ENCODE measurements at places on chromosomes 2 and 18.

DNA sequence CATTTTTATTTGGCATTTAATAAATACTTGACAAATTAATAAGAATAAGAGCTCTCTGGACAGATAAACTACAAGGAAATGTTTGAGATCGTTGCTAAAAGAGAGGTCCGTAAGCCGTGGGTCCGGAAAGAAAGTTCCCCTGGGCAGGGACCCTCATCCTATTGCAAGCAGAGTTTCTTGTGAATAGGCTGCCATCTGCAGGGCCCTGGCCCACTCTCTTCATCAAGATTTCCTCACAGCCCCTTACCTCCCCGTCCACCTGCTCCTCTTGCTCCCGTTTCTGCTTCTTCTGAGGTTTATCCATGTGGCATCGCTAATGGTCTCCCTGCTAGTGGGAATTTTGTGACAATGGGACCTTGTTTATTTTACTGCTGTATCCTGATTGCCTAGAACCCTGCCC is 30.1 kb upstream of the MC5R start:
- no peak for DNase-seq

DNA sequence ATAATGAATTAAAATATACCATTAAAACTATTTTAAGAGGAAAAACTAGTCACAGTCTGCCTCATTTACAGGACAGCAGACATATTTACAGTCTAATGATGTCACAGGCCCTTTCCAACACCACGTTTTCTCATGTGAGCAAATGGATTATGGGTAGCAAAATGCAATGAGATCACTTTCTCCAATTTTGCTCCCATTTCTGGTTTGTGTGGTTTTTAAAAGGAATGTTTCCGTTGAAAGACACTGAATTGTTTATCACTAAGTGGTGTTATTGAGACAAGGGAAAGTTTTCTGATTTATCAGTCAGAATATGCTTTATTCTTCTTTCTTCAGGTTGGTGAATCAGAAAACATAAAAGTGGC is 11.4 kb upstream of the NR4A2 start:
- DNase-seq: no peak

- DNase-seq: peak; percentile 62
Observed at GRCh38 chr18:23662309-23663263, at the start of gene ANKRD29. TSS of gene ANKRD29 (minus strand) at chr18:23662911. CDS start at chr18:23662730, 181 bp downstream.

DNA sequence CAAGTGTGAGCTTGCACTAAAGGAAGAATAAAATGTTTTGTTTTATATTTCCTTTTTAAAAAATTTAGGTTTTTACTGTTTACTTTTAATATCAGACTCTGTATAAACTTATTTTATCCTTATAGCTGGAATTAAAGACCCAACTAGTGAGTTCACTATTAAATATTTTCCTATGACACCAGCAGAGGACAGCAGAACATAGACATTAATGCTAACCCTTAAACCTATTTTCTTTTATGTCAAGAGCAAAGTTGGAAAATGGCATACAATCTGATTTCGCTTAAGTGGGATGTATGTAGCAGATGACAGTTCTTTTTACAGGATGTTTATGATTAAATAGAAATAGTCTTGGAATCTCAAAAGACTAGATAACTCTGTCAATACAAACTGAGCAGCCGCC is 188.2 kb upstream of the XIRP2 start:
- DNase-seq: no peak

- DNase-seq: no peak
Observed at GRCh38 chr2:201858281-201859184, 52.2 kb downstream of the CDK15 start.

- DNase-seq: no peak
Observed at GRCh38 chr2:241746084-241746483, 11.7 kb downstream of the D2HGDH start.

DNA sequence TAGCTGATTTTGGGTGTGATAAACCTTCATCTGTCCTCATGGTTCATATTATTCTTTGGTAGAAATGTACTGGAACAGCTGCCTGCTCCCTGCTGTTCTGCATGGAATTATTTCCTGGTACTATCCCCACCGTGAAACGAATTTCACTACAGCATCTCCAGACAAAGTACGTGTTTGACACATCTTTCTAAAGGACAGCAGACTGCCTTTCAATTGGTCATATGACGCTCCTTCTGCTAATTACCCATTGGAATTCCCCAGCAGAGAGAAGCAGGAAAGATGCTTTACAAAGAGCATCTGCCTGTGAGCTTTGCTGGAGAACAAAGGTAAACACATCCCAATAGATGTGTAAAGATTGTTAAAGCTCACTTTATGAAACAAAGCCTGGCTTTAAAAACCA is 4.4 kb upstream of the RFX8 start:
- no peak for DNase-seq

DNA sequence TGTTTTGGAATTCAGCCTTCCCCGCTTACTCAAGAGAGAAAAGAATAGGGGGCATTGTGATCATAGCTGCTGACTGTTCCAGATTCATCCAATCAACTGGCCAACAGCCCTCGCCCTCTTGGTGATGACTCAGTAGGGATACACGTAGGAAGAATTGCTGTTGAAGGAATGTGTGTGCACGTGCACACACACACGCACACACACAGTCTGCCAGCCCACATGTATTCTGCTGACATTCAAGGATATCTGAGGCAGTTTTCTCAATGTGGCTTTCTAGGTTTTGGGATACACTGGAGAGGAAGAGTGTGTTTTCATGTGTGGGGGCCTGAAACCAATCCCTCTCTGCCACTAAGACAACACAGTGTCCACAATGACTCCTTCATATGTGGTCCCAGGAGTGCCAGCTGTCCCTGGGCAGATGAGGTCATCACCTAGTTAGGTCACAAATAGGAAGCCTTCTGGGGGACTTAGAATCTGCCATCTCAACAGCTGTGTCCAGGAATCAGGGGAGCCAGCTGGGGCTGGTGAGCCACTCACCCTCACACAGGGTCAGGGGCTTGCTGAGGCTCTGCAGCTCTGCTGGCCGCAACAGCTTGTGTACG is 352.6 kb downstream of the SS18 start:
- DNase-seq: no peak

DNA sequence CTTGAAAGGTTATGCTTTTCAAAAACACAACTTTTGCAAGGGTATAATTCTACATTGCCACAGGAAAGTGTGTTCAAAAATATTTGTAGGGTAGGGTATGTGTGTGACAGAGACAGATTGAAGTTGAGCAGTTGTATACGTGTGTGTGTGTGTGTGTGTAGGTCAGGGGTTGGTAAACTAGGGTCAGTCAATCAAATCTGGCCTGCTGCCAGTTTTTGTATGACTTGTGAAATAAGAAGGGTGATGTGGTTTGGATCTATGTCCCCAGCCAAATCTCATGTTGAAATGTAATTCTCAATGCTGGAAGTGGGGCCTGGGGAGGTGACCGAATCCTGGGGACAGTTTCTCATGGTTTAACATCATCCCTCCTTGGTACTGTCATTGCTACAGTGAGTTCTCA is 148.2 kb downstream of the CERS6 start:
- no peak for DNase-seq

DNA sequence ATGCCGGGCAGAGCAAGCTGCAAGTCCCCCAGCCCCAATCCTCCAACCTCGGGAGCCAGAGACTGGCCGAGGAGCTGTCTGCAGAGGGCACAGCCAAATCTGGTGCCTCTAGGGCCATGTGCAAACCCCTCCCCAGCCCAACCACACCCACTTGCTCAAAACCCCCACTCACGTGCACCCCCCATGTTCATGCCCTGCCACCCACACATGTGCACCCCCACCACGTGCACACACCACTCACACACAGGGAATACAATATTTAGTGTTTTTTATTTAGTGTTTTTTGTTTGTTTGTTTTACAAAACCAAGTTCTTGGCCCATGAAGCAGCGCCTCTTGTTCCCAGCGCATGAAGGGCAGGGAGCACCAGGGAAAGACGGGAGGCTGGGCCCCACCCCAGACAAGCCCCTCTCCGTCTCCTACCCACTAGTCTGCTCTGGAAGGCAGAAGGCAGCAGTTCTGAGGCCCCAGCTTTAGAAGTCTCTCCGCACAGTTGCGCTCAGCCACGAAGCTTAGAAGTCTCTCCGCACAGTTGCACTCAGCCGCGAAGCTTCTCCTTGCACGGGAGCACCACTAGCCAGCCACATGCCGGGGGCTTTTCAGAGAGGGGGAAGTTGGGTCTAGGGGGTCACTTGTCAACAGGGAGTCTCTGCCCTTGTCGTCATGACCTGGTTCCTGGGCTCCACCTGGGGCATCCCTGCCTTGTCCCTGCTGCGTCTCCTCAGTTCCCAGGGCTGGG is 276.1 kb upstream of the HDAC4 start:
- DNase-seq: no peak

GRCh38 chr2:190540048-190540447 is 5.5 kb upstream of the NEMP2 start:
- no peak for DNase-seq

- no peak for DNase-seq
Observed at GRCh38 chr18:55102958-55103456, 143.7 kb upstream of the CCDC68 start.

- no peak for DNase-seq
Observed at GRCh38 chr2:162565666-162566065, 221.7 kb downstream of the GCA start.

DNA sequence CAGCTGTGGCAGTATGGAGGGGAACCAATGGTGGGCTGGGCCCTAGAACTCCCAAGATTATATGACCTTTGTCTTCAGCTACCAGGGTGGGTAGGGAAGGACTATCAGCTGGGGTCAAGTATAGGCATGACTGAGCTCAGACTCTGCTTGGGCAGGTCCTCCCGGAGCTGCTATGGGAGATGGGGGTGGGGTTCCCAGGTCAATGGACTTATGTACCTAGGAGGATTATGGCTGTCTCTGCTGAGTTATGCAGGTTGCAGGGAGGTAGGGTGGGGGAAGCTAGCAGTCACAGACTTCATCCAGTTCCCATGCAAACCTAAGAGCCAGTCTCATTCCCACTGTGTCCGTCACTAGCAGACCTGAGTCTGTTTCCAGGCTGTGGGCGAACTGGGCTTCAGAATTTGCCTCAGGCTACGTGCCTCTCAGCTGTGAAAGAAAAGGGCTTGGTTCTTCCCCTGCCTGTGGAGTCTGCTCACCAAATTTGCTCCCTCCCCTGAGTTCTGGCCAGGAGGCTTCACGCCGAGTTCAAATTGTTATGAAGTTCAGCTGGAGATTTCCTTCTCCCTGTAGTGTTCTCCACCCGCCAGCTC is 985.8 kb upstream of the NRXN1 start:
- no peak for DNase-seq

- no peak for DNase-seq
Observed at GRCh38 chr18:3830604-3831003, 380.6 kb downstream of the TGIF1 start.

DNA sequence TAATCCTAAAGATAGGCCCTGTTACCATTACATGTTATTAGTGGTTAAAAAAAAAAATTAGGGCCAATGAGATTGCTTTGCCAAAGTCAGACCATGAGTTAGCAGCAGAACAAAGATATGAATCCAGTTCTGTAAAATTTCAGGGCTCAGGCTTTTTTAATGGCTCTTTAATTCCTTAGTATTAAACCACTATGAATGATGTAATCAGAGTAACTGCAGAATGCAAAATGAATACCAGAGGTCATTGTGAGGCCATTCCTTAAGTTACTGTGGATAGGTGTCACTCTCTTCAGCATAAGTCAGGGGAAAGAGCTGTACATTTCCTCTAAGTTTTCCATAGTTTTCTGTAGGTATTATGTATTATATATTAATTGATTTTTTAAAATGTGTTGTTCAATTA is 42.2 kb upstream of the TBR1 start:
- no peak for DNase-seq

DNA sequence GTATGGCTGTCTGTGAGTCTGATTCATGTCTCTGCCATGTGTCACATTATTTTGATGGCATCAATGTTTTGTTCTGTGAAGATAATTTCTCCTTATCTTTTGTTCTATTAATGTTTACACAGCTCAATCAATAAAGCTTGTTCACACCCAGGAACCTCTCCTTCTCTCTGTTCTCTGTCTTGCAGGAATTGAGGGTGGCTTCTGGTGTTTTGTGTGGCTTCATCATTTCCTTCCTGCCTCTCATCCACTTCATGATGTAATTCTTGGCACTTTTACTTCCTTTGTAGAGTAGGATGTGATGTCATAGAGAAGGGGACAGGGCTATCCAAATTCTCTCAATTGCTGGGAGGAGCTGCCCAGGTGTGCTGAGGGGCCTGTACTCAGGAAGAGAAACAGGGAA is 27.2 kb downstream of the ASXL3 start:
- DNase-seq: no peak

- DNase-seq: no peak
Observed at GRCh38 chr2:150138587-150138986, 348.9 kb downstream of the RND3 start.

DNA sequence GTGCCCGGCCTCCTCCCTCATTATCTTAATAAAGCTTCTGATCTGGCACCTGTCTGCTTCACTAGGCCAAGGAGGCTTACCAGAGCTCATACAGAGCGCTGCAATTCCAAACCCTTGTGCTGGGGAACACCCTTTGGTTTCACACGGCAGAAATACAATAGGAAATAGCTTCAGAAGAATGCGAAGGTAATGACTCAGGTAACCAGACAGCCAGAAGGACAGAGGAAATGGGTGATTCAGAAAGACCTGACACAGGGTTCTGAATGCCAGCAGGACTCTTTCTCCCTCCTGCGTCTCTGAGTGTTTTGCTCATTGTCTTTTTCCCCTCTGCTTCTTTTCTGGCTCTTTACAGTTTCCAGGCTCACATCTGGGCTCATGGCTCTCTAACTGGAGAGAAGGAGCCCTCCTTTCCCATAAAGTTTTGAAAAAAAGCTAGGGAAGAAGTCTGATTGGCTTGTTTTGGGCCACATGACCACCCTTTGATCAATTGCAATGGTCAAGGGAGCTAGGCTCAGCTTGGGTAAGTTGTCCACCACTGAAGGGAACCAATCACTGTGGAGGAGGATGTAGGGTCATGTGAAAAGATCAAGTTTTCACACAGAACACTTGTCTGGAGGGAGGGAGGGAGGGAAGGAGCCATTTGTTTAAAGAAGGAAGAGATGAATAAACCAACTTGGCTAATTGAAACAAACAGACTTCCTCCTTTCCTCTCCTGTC is 90.5 kb upstream of the UPP2 start:
- no peak for DNase-seq

DNA sequence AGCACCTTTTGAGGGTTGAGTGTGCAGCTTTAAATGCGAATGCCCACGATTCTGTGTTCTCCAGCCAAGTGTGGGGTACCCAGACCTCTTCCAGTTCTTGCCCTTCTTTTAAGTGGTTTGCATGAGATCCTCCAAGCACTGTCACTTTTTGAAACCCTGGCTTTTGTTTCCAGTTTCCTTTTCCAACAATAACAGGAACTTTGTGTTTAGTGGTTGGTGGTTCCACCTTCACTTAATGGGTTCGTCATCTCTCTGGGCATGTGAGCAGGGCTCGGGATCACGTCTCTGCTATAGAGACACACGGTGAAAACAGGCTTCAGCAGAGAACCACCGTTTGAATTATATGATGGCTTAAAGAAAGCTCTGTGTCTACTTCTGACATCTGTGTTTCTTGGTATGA is 197.6 kb downstream of the LDLRAD4 start:
- no peak for DNase-seq

GRCh38 chr2:28094739-28095138 is 204.2 kb downstream of the BABAM2 start:
- no peak for DNase-seq

GRCh38 chr2:73418343-73418742 is 32.7 kb downstream of the ALMS1 start:
- DNase-seq: no peak

GRCh38 chr2:152694161-152694661 is 23.1 kb downstream of the PRPF40A start:
- DNase-seq: no peak

- DNase-seq: no peak
Observed at GRCh38 chr18:7822435-7823331, 255.6 kb downstream of the PTPRM start.
